ENCODE measurements at places on chromosomes 16 and 17. TPM values are rescaled to one million over a fixed set of nuclear protein-coding genes. Genes with fewer than 3 reads are reported as not detected.

Gene PLSCR3
- 13.8 TPM for total RNA-seq

Gene TOX3
- 0.18 TPM for total RNA-seq

DNA sequence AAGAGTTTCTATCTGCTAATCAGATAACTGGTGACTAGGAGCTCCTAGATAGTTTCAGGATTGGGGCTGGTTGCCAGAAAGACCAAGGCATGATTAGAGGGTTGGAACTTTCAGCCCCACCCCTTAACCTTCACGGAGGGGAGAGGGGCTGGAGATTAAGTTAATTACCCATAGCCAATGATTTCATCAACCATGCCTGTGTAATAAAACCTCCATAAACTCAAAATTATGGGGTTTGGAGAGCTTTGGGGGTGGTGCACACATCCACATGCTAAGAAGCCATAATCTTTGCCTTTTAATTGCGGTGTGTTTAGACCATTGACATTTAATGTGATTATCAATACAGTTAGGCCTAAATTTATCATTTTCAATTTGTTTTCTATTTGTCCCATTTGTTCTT, 161.7 kb downstream of the CDK5R1 start:
- H3K4me3 ChIP-seq: no peak overlapping the region
- H3K27me3 ChIP-seq: no peaks in the 10 kb centered on the region
- H3K4me1 ChIP-seq: no peaks in the 10 kb centered on the region
- no peak overlapping the region for H3K27ac ChIP-seq

- no peak for DNase-seq
- H3K36me3 ChIP-seq: no peaks in the 10 kb centered on the region
- H3K27ac ChIP-seq: no peak overlapping the region
- H3K27me3 ChIP-seq: no peaks in the 10 kb centered on the region
These were observed 176.7 kb downstream of the ABCC12 start for GRCh38 chr16:47979164-47979520.

GRCh38 chr17:57959929-57960328, 4.7 kb upstream of the CUEDC1 start:
- no peaks in the 10 kb centered on the region for H3K36me3 ChIP-seq
- H3K4me3 ChIP-seq: no peak overlapping the region
- no peak for DNase-seq
- peaks cover 41% of the 10 kb centered on the region for H3K27me3 ChIP-seq
- peaks cover 6% of the 10 kb centered on the region for H3K4me1 ChIP-seq
- no peak overlapping the region for H3K27ac ChIP-seq

GRCh38 chr16:46785076-46785845, 37.1 kb upstream of the MYLK3 start:
- H3K27me3 ChIP-seq: no peaks in the 10 kb centered on the region
- H3K27ac ChIP-seq: no peak overlapping the region
- H3K4me1 ChIP-seq: peaks cover 4% of the 10 kb centered on the region
- no peaks in the 10 kb centered on the region for H3K36me3 ChIP-seq
- DNase-seq: no peak

DNA sequence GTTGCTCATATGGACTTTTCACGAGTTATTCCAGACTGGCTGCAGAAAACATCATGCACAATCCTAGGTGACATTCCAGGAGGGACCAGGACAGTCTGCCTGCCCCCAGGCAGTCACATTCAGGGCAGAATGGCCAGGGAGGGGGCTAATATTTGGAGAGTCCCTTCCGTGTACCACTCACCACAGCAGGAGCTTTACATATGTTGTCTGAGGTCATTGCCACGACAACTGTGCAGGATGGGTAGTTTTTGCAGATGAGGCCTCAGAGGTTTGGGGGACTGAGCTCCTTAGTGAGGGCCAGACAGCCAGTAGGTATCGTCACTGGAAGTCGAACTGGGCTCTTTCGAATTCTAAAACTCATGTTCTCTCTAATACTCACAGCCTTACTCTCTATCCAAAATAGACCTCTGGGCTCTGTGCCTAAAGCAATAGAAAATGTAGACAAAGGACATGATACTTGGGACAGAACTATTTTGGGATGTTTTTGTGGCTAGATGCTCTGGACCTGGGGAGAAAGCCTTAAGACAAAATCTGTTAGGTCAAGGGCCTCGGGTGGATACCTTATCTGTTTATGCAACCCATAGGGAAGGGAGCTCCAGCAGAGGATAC, 338.5 kb downstream of the MAF start:
- H3K36me3 ChIP-seq: no peaks in the 10 kb centered on the region
- peaks cover 6% of the 10 kb centered on the region for H3K27me3 ChIP-seq
- H3K27ac ChIP-seq: no peak overlapping the region

Data from K562 (cell line).